ENCODE measurements at places on chromosomes 3 and 15.

DNA sequence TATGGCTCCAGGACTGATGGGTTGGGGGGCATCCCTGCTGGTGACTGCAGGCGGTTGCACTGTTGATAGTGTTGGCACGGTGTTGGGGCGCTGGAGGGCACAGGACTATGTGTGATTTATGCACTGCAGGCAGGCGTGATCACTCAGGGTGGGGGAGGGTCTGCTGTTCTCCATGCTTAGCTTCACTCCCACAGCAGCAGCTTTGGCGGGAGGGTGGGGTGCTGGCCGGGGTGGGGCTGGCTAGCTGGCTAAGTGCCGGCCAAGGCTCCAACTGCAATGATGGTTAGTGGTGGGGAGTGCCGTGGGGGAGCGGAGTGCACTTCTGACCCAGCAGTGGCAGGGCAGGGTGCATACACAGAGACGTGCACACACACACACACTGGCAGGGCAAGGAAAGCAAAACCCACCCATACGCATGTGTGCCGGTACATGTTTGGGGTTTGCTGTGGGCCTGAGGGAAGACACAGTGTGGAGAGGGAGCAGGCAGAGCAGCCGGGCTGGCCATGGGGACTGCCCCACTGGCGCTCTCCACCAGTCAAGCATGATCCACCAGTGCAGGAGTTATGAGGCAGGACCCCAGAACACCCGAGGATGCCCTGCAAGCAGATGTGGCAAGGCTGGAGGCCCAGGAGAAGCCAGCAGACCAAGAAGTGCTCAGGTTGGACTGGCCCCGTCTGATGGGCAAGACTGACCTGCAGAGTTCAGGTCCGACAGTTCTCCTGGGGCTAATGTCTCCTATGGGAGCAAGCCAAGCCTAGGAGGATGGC is 16.5 kb upstream of the FGF7 start:
- DNase-seq, result no peak

DNA sequence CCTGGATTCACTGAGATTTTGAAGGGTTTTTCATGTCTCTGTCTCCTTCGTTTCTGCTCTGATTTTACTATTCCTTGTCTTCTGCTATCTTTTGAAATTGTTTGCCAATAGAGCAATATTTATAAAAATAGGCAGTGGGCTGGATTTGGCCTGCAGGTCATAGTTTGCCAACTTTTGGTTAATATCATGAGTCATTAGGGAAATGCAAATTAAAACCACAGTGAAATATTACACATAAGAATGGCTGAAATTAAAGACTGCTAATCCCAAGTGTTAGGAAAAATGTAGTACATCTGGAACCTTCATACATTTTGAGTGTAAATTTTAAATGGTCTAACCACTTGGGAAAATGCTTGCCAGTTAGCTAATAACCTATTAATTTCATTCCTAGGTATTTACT is 56.3 kb downstream of the ABI3BP start:
- no peak for DNase-seq

DNA sequence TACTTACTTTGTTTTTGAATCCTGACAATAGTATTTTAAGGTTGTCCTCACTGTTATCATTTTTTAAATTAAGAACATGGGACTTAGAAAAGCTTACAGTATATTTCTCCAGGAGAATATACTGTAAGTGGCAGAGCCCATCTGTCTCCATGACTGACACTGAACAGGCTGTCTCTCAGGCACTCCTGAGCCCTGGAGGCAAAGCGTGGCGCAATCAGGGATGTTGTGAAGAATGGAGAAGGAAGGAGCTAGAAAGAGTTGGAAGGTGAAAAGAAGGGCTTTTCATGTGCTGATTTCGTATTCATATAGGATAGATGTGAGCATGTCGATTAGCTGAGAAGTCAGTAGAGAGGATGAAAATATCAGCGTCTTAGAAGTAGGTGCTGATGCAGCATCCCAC is 41.5 kb downstream of the FGF12 start:
- DNase-seq, result no peak

DNA sequence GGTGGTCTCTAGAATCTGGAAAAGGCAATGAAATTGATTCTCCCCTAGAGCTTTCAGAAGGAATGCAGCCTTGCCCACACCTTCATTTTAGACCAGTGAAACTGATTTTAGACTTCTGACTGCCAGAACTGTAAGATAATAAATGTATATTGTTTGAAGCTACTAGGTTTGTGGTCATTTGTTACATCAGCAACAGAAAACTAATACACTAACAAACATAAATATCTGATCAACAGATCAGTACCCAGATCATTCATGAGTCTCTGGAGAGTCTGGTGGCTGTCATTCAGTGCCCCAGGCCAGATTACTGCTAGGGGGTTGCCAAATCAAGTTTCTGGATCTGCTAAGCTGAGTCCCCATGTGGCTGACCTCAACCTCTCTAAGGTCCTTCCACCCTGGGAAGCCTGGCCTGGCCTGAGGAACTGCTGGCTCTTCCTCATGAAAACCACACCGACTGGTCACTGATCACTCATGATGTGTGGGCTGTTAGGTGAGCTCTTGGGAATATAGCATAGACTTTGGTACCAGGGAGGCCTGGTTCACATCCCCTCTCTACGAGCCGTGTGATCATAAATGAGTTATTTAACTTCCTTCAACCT is 11.1 kb upstream of the LACTB start:
- no peak for DNase-seq

GRCh38 chr3:133998691-133999241 is 31.0 kb downstream of the SLCO2A1 start:
- no peak for DNase-seq

GRCh38 chr15:43134157-43134635 is 810 bp downstream of the TMEM62 start:
- DNase-seq, result no peak
